ENCODE measurements at places on chromosomes 12 and 14.

DNA sequence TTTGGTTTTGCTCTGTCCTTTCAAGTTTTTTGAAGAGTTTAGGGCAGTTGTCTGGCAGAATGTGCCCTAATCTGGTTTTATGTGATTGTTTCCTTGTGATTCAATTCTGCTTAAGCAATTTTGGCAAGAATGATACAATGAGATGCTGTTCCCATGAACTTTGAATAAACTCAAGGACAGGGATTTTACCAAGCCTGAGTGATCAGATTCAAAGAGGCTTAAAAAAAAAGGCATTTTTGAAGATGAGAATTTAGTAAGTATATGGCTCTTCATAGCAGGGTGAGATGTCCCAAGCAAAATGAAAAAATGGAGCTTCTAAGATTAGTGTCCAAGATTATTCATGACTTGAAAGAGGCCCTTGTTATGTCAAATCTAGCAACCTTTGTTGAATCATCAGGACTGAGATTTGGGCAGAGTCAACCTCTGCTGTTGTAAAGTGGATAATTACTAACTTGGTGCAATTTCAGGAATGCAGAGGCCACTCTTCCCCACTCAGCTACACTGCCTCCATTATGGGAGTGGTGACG is 180.6 kb upstream of the NUDT4 start:
- no peak for DNase-seq

GRCh38 chr12:111355201-111355925 is 13.5 kb downstream of the PHETA1 start:
- DNase-seq: no peak

DNA sequence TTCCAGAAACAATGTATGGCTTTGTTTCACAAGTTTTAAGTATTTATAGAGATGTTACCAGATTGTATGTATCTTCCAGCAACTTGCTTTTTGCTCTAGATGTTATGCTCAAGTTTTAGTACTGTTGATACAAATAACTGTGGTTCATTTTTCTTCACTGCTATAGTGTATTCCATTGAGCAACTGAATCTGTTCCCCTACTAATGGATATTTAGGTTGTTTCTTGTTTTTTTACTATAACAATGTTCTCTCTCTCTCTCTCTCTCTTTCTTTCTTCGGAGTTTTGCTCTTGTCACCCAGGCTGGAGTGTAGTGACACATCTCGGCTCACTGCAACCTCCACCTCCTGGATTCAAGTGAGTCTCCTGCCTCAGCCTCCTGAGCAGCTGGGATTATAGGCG is 16.6 kb downstream of the HCAR2 start:
- DNase-seq: no peak

GRCh38 chr12:68455691-68456345 is 123.7 kb upstream of the MDM1 start:
- DNase-seq: no peak

GRCh38 chr14:76564471-76565422 is 188.8 kb downstream of the ESRRB start:
- DNase-seq: no peak

- DNase-seq: no peak
Measured at GRCh38 chr12:8912914-8913313, 1.4 kb upstream of the PHC1 start.

GRCh38 chr12:4108803-4109345 is 164.7 kb upstream of the CCND2 start:
- no peak for DNase-seq

DNA sequence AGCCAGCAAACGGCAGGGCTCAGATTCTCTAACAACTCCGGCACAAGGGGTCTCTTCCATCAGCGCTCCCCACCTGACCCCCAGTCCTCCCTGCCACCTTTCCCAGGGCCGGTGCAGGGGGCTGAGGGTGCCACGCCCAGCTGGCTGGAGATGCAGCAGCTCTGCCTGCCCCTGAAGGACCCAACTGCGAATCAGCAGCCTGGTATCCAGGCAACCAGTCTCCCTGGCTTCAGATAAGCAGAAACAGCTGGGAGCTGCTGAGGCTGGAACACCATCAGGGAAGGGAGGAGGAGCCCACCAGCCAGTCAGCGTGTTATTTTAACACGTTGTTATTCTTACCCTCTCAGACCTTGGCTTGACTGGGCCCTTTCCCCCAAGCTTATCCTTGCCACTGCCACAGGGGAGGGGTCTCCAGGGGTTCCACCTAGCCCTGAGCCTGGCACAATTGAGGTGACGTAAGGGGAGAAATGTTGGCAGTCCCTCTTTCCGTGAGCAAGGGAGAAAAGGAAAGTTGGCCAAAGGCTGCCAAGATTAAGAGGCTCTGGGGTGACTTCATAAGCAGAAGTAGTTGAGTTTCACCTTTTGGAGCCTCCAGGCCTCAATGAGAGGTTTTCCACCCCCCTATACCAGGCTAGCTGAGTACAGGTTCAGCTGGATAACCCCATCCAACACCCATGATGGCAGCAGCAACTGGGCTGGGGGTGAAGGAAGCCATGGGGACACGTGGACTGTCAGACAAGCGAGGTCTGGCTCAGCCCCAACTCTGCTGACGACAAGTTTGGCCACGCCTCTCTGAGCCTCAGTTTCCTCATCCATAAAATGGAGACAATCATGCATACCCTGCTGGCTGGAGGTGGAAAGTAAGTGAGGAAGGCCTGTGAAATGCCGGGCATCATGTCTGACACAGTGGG is 91.1 kb downstream of the IRF2BPL start:
- DNase-seq: peak; percentile 37

DNA sequence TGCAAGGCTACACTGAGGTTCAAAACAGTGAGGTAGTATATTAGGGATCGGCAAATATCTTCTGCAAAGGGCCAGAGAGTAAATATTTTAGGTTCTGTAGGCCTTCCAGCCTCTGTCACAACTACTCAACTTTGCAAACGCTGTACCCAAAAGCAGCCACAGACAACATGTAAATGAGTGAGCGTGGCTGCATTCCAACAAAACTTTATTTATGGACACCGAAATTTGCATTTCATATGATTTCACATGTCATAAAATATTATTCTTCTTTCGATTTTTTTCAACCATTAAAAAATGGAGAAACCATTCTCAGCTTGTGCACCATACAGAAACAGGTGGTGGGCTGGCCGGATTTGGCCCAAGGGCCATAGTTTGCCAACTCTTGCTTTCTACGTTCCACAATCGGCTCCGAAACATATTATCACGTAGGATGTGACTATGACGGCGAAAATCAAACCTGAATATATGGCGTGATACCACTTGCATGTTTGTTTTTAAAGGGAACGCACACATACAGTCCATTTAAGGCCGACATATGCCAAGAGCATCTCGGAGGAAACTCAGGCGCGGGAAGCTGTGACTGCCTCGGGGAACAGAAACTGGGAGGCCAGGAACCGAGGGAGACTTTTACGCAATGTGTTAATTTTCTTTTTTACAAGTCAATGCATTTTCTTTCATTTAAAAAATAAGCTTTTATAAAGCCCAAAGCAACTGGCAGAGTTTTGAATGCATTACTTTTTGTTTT is 7.1 kb downstream of the NCOR2 start:
- no peak for DNase-seq

DNA sequence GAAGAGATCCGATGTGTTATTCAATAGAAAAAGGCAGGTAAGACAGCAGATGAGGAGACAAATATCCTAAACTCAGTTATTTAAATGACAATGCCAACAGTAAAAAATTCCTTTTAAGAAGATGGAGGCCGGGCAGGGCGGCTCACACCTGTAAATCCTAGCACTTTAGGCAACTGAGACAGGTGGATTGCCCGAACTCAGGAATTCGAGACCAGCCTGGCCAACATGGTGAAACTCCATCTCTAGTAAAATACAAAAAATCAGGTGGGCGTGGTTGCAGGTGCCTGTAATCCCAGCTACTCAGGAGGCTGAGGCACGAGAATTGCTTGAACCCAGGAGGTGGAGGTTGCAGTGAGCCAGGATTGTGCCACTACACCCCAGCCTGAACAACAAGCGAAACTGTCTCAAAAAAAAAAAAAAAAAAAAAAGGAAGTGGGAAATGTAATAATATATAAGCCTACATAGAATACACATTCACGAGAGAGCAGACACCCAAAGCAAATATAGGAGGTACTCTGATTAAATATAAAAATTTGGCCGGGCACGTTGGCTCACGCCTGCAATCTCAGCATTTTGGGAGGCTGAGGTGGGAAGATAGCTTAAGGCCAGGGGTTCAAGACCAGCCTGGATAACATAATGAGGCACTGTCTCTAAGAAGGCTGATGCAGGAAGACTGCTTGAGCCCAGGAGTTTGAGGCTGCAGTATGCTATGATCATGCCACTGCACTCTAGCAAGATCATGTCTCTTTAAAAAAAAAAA is 19.0 kb downstream of the CORO1C start:
- DNase-seq: peak; percentile 60

DNA sequence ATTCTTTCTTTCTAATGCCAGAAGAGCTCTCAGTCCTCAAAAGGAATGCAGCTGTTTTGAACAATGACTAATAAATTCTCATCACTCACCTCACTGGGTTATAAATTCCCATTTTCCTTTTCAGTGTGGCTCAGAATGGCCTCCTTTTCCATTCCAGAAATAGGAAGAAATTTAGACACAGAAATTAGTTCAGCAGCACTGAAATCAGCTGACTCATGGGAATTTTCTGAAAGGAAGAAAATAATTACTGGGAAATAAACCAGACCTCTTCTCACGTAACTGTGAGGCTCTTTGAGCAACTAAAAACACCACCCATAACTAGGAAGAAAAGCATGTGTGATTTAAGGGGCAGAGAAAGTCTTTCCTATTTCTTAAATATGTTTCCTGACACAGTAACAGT is 23.8 kb downstream of the CD163 start:
- no peak for DNase-seq

DNA sequence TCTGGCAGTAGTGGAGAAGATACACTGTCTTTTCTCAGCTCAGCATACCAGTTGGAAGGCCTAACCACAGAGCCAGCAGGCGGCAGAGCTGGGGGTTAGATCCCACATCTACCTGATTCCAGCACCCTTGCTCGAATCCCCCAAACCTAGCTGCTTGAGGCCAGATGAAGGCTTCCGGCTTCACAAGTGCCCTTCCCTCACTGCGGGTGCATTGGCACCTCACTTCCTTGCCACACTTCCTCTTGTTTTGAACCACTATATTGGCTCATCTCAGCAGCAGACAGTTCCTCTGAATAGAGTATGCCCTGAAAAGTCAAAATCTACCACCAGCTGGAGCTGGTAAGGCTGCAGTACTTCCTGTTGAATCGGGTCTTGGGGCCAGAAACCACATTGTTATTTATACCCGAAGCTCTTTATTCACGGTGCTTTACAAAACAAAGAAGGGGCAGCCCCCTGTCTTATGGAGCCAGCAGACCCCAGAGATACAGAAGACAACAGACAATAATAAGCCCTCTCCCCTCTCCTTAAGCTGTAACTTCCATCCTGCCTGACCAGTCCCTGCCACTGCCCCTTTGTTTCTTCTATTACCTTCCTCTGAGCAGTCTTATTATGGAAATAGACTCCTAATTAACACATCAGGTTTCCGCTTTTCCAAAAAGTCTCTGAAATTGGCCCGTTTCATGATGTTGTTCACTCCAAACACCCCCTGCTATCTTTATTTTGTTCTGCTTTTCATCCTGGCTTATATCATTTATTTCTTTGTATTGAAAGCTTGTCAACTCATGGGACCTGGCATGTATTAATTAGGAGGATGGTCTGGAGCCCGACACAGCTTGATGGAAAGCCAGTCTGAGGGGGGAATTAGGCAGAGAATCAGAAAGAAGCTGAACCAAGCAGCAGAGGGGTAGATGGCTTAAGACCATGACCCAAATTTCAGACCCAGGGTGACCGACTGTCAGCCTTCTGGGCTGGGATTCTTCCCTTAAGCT is 233.5 kb downstream of the EFCAB11 start:
- peak; percentile 91 for DNase-seq

DNA sequence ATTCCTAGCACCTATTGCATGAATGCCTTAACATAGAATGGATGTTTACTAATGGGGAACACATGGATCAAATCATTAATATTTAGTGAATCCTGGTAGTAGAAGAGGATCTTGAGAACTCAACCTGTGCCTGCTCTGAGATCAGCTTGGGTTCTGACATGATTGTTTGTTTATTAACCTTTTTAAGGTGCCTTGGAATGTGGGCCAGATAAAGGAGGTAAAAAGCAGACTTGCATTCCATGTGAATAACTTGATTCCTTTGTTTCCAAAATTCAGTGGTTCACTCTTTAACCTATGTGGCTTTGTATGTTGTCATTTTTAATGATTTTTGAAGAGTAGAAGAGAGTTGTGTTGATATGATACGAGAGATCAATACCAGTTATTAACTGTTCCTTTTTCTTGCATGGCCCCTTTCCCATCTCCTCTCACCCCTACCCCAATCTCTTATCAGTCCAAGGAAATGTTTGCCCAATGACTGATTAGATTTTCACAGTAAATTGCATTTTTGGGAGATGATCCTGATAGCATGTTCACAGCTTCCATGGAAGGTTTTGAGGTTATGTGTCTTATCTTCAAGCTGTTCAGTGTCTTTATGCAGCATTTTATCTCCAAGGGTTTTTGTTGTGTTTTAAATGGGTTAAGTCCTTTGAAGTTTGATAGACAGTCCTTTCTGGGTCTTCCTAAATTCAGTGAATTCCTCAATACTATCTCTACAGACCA is 193.7 kb upstream of the FRMD6 start:
- DNase-seq: no peak

DNA sequence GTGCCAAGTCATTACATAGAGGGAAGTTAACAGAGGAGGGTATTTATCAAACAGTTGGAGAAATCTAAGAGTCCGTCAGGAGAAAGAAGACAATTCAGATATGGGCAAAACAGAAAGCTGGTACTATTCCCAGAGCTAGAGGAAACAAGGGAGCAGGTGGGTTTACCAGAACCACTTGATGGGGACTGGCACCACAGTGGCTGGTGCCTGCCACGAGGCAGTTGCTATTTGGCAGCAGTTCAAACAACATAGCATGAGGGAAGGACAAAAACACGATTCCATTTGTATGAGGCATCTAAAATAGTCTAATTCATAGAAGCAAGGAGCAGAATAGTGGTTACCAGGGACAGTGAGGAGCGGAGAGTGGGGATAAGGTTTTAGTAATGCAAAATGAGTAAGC is 24.6 kb upstream of the KLRD1 start:
- DNase-seq: no peak

GRCh38 chr14:67396381-67396970 is 15.5 kb downstream of the PLEK2 start:
- no peak for DNase-seq

GRCh38 chr12:1703771-1704722 is 13.2 kb downstream of the ADIPOR2 start:
- no peak for DNase-seq

- DNase-seq: no peak
Measured at GRCh38 chr14:23430723-23431085, 4.8 kb downstream of the MYH7 start.

GRCh38 chr12:103833095-103833775 is 7.8 kb downstream of the NT5DC3 start:
- no peak for DNase-seq

- DNase-seq: peak; percentile 69
Measured at GRCh38 chr12:92123780-92124688, 21.6 kb downstream of the BTG1 start.

DNA sequence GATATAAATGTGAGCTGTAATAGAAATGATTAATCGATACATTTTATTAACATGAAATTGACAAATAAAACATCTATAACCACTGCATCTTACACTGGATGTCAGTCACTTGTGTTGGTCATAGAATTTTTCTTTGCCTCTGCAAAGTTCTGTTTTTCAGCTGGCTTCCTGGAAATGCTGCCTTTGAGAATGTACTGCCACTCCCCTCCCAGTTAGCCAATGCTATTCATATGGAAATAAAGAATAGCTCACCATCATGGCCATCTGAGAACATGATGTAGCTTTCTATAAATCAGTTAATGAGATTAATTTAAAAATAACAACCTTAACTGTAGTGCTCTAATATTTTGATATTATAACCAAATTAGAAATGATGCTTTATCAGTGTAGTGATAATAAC is 41.1 kb downstream of the SLCO1B1 start:
- DNase-seq: no peak

Measured in suppressor macrophage (primary cell).